Stimulated activated CD4-positive, alpha-beta T cell treated with anti-CD3 and anti-CD28 coated beads, Interleukin-12 subunit alpha, Interleukin-12 subunit beta, amount 100 ng/mL, for 24 hours (primary cell): ENCODE measurements at places on chromosomes 1 and 21.

GRCh38 chr1:23099171-23099536, 69.5 kb downstream of the LUZP1 start:
- no peak for DNase-seq

DNA sequence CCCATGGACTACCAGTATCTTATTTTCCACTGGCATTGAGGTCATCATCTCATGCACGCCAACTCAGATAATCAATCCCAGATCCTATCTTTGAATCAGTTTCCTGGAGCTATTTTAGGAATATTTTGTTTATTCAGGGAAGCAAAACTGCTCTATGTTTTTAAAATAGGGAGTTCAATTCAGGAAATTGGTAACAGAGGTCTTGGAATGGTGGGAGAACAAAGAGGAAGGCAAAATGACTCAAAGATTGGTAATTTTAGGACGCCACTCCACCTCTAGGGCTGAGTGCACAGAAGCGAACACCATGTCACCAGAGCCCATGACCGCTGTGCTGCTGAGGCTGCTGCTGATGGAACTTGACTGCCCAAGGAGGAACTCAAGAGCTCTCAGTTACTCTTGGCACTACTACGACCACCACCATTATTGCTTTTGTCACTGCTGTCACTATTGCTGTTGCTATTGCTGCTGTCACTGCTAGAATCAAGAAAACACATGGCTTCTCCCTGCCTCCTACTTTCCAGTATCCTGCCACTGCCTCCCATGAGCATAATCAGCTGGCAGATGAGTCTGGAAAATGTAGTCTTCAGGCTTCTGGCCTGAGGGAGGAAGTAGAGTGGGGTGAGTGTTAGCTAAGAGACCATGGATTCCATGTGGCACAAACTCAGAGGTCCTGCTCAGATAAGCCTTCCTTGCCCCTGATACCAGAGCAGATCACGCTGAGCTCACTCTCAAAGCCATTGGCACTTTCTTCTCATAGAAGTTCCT, 71.6 kb upstream of the CNIH3 start:
- DNase-seq: no peak

DNA sequence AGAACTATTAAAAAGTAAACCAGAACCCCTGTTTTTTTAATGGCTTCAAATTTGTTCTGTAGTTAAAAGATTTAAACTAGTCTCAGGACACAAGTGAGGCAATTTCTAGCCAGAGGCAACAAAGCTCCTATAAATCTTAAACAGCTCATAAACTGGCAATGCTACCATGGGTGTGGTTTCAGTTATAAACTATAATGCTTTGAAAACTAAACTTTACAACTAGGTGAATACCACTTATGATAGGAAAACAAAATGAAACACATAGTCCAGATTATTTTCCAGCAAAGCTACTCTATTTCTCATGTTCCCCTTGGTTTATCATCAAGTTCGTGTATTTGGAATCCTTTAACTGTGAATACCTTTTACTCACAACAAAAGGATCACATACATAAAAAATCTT, 282.5 kb downstream of the VAV3 start:
- DNase-seq: no peak

DNA sequence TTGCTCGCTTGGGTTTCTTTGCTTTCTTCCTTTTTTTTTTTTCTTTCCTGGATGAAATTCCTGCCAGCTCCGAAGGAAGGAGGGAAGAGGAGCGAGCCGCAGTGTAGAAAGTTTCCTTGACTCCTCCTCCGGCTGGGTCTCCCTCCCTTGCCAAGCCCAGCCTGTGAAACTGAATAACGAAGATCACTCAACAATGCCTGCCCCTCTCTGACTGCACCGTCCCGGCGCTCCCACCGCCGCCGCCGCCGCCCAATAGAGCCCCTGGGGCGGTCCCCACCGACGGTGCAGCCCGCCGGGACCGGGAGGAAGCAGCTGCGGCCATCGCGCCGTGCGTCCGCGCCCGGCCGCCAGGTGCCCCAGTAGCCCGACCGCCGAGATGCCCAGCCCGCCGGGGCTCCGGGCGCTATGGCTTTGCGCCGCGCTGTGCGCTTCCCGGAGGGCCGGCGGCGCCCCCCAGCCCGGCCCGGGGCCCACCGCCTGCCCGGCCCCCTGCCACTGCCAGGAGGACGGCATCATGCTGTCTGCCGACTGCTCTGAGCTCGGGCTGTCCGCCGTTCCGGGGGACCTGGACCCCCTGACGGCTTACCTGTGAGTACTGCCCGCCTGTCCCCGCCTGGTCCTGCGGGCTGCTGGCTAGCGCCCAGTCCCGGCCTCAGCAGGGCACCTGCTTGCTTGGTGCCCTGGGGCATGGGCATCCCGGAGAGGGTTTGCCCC, at the start of gene LGR6:
Gene LGR6, plus strand, starts transcription at position 186 of the 714 bp plus-strand sequence. Its CDS starts 191 bp downstream, at position 377.
- DNase-seq: no peak

GRCh38 chr1:25906644-25907300, 553 bp upstream of the STMN1 start:
- DNase-seq: no peak

DNA sequence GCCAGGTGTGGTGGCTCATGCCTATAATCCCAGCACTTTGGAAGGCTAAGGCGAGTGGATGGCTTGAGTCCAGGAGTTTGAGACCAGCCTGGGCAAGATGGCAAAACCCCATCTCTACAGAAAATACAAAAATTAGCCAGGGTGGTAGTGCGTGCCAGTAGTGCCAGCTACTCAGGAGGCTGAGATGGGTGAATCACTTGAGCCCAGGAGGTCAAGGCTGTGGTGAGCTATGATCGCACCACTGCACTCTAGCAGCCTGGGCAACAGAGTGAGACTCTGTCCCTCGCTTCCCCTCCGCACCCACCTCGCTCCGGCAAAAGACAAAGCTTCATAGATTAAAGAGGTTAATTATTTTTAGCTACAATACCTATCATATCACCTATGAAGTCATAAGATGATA, 100.0 kb downstream of the HHAT start:
- DNase-seq: no peak

GRCh38 chr1:192378276-192378675, 61.5 kb downstream of the RGS21 start:
- DNase-seq: no peak

GRCh38 chr1:206003854-206004800, 932 bp upstream of the RAB7B start:
- no peak for DNase-seq

- DNase-seq: no peak
These were observed 43.1 kb downstream of the DUSP10 start for GRCh38 chr1:221698579-221699349.

- no peak for DNase-seq
These were observed 1727.2 kb downstream of the NCAM2 start for GRCh38 chr21:22725436-22725835.

- no peak for DNase-seq
These were observed 1.2 kb upstream of the EXTL1 start for GRCh38 chr1:26020330-26020768.

DNA sequence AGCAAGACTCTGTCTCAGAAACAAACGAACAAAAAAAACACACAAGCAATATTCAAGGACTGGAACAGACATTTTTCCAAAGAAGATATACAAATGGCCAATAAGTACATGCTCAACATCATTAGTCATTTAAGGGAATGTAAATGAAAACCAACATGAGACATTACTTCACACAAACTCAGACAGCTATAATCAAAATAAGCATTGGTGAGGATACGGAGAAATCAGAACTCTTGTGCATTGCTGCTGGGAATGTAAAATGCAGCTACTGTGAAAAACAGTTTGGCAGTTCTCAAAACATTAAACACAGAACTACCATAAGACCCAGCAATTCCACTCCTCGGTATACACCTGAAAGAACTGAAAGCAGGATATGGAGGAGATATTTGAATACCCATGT, 15.4 kb downstream of the NOL9 start:
- no peak for DNase-seq

GRCh38 chr1:183417772-183418491, at the start of gene NMNAT2:
NMNAT2 (minus strand) TSS chr1:183418380; CDS start chr1:183418267, 113 bp downstream.
- no peak for DNase-seq

DNA sequence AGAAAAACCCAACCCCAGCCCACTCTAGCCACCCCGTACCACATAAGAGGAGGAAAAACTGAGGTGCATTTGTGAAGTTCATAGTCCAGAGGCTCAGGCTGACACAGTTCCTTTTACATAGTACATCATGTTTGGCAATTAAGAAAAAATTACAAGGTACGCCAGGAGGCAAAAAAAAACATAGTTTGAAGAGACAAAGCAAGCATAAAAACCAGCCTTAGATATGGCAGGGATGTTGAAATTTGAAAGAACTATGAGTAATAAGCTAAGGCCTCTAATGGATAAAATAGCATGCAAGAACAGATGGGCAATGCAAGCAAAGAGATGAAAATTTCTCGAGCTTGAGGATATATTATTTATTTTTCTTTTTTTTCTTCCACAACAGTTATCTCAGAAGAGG, 31.9 kb downstream of the MIXL1 start:
- no peak for DNase-seq

DNA sequence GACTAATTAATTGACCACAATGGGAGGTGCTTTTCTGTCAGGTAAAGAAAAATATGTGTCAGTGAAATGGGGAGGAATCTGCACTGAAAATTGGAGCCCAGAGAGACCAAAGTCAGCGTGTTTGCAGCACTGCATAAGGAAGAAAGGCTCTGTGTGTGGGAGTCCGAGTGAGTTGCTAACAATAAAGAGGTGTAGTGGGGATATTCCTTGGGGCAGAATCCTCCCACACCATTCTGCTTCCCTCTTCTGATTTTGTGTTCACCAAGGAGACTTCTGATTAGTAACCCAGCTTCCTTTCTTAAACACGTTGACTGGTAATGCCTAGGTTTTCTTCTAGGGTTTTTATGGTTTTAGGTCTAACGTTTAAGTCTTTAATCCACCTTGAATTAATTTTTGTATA, 240.5 kb downstream of the RPS6KC1 start:
- no peak for DNase-seq

DNA sequence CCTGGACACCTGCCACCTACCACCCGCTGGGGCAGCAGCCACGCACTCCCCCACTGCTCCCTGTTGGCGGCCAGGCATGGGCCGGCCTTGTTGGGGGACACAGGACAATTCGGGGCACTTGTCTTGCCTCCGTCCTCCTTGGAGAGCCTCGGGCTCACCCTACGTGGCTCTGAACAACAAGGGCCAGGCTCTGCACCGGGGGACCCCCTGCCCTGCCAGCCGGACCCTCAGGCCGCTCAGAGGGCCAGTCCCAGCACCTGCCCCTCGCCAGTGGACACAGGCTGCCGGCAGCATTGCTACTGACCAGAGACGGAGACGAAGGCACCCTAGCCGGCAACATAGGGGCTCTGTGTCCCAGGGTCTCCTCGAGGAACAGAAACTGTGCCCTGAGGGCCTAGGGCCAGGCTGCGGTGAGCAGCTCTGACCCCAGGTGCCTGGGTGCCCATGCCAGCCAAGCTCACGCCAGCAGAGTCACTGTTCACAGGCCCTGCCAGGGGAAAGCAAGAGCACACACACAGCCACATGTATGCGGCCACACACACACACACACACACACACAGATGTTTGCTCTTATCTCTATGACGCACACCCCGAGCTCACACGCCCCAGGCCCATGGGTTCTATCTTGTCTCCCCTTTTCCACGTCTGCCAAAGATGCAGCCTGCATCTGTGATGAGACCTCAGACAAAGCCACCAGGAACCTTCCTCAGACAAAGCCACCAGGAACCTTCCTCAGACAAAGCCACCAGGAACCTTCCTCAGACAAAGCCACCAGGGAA, 45.9 kb downstream of the MORN1 start:
- DNase-seq: no peak

- no peak for DNase-seq
These were observed 69.6 kb downstream of the LHX4 start for GRCh38 chr1:180299479-180300221.

- no peak for DNase-seq
These were observed 15.5 kb downstream of the SLC2A1 start for GRCh38 chr1:42943166-42943565.

DNA sequence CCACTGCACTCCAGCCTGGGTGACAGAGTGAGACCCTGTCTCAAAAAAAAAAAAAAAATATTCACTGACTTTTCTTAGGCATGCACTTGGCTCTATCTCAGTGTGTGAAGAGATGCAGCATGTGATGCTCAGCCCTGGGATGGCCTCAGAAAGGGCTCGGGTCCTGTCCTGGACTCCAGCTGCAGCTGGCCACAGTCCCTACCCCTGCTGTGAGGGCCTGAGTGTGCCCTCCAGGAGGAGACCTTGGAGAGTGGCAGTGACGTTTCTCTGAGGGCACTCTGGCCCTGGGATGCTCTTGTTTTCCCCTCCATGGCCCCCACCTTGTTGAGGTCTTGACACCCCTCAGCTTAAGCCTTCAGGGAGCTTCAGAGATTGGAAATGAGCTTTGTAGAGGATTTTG, 81.9 kb upstream of the POU3F1 start:
- no peak for DNase-seq

GRCh38 chr1:36136535-36136934, 11.5 kb upstream of the COL8A2 start:
- DNase-seq: no peak

GRCh38 chr1:225250432-225250831, 177.4 kb downstream of the LBR start:
- DNase-seq: no peak

GRCh38 chr1:180567654-180568053, 8.9 kb downstream of the OVAAL start:
- DNase-seq: no peak

DNA sequence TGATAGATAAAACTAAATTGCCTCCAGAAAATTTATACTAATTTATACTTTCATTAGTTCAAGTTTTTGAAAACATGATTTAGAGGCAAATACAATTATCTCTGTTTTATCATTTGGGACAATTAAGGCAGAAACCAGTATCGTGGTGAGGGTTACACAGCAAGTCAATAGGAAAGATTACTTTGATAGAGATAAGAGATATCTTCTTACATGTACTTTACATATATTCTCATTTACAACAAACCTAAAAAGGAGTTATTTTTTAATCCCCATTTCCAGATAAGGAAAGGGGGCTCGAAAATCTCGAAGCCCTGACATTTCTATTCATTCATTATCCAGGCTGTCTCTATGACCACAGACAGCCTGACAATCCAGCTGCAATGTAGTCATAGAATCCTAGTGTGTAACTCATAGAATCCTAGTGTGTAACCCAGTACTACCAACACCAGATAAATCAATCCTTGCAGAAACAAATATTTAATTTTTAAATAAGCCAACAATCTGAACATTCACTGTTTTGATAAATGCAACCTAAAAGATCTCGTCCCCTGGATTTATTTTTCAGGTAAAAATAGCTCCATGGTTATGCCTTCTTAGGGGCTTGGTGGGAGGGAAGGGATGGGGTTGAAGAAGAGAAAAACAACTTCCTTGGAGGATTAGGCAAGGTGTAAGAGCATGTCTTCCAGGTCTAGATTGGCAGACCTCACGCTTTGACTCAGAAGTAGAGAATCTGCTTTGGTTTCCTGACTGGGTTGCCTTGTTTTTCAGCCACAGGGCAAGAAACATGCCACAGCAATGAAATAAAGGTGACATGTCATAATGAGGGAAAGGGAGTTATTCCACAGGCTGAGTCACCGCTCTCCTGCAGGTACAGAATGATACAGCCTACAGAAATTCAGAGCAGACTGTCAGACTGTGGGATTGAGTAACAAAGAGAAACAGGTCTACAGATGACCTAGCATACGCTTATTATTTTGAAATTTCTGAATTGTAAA, 45.6 kb downstream of the IRF2BP2 start:
- DNase-seq: no peak

- no peak for DNase-seq
These were observed 1.2 kb upstream of the CAP1 start for GRCh38 chr1:40039245-40039756.
